ENCODE measurements at places on chromosomes 2 and 18.
A peak's percentile ranks its signal among the peaks of the same experiment; 100 is the strongest.

- no peak for DNase-seq
Observed at GRCh38 chr2:143398781-143399180, 269.6 kb downstream of the ARHGAP15 start.

DNA sequence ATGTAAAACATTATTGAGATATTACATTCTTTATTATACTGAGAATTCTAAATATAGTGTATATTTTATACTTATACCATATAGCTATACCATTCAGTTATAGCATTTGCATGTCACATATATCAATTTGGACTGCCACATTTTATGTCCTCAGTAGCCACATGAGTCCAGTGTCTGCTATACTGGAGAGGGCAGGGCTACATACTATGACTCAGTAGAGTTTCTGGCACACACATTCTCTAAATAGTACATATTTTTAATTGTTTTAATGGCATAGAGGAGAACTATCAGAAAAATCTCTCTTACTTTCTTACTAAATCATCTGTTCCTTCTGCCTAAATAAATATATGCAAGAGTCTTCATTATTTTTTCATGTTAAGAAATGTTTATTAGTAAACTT is 55.4 kb upstream of the COL5A2 start:
- DNase-seq, result no peak

- no peak for DNase-seq
Observed at GRCh38 chr2:212299333-212299732, 239.3 kb downstream of the ERBB4 start.

DNA sequence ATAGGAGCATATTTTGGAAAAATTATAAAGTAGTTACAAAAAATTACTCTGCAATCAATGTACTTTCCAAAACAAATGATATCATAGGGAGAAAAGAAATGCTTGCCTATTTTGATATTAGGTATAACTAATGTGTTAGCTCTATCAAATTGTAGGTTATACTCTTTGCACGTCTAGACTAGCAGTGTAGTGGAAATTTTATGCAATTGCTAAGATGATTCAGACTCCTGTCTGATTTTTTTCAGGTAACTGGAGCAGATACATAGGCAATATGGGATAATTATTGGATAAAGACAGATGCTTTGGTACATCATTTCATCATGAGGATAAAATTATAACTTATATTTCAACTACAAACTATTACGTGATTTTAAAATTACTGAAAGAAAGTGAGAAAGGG is 918.3 kb downstream of the EPHA4 start:
- no peak for DNase-seq

GRCh38 chr18:76839086-76839794 is 16.9 kb downstream of the ZNF236 start:
- DNase-seq, result no peak

DNA sequence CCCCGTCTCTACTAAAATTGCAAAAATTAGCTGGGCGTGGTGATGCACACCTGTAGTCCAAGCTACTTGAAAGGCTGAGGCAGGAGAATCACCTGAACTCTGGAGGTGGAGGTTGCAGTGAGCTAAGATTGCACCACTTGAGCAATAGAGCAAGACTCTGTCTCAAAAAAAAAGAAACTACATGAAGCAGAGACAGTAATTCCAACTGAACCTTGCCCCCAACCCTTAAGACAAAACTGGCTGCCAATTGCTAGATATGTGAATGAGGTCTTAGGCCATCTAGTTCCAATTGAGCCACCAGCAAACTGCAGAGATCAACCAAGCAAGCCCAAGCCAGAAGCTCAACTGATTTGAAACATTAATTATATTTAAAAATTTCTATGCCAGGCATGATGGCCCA is 25.9 kb downstream of the HAUS1 start:
- DNase-seq, result no peak

GRCh38 chr2:85996591-85996990 is 107.8 kb upstream of the ST3GAL5 start:
- no peak for DNase-seq

GRCh38 chr18:3148930-3149535 is 70.7 kb downstream of the MYOM1 start:
- no peak for DNase-seq

- DNase-seq, result no peak
Observed at GRCh38 chr18:9157806-9158205, 21.2 kb downstream of the ANKRD12 start.

DNA sequence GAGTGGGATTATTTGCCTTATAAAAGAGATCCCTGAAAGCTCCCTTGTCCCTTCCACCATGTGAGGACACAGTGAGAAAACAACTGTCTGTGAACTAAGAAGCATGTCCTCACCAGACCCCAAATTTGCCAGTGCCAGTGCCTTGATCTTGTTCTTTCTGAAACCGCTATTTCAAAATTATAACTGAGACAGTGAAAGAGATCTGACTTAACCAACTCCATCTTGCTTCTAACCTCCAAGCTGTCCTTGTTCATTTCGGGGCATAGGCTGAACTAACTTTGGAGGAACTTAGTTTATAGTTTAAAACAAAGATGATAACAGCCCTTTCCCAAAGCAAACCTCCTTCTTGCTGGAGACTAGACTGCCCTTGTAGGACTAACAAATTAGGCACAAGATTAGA is 563.9 kb downstream of the ADCYAP1 start:
- DNase-seq, result no peak

- DNase-seq, result no peak
Observed at GRCh38 chr2:208350610-208351009, 56.0 kb upstream of the PTH2R start.

DNA sequence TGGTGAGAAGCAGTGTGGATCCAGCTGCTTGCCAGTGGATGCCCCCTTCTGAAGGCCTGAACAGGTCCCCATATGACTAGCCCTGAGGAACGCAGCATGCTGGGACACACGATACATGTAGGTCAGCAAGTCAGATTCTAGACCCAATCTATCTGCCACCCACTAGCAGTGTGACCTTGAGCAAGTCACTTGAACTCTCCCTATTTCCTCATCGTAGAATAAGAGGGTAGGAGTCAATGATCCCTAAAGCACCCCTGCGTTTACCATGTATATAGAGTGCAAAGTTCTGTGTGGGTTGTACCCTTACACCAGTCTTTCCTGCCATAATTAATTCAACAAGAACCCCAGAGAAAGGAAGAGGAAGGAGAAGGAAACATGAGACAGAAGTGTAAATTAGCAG is 123.7 kb downstream of the GALNT14 start:
- no peak for DNase-seq

DNA sequence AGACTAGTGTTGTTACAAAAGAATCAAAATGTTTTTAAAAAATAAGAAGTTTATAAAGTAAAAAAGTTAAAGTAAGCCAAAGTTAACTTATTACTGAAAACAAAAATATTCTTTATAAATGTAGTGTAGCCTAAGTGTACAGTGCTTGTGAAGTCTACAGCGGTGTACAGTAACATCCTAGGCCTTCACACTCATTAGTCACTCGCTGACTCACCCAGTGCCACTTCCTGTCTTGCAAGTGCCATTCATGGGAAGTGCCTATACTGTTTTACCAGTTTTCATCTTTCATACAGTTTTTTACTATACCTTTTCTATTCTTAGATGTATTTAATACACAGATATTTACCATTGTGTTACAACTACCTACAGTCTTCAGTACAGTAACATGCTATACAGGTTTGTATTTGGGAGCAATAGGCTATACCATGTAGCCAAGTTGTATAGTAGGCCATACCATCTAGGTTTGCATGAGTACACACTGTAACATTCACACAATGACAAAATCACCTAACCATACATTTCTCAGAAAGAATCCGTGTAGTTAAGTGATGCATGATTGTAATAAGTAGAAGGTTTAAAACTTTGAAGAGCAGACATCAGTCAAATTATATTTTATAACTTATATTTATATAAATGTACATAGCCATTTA is 13.4 kb downstream of the SERPINB7 start:
- no peak for DNase-seq

- no peak for DNase-seq
Observed at GRCh38 chr2:56531668-56532420, 348.1 kb downstream of the CCDC85A start.

- no peak for DNase-seq
Observed at GRCh38 chr2:41033127-41033526, 581.2 kb upstream of the SLC8A1 start.

GRCh38 chr18:60925892-60926291 is 407.3 kb upstream of the CDH20 start:
- no peak for DNase-seq

DNA sequence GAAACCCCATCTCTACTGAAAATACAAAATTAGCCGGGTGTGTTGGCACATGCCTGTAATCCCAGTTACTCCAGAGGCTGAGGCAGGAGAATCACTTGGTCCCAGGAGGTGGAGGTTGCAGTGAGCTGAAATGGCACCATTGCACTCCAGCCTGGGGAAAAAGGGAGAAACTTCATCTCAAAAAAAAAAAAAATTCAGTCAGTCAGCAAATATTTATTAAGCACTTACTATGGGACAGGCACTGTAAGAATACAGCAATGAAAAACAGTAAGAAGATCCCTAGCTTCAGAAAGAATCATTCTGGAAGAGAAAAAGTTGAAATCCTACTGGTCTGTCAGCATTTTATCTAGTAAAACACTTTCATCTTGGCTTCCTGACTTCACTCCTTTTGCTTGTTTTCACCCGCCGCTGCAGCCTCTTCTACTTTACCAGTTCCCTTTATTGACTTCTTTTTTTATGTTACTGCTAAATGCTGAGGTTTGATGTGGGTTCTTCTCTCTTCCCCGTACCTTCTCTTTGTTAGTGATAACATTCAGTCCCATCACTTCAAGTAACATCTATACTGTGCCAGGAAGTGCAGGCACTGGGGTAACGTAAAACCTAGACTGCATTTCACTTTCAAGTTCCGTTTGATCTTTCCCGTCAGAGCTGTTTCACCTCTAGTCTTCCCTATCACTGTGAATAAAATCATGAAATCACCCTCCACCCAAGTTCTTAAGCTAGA is 10.8 kb upstream of the TAF4B start:
- DNase-seq, result no peak

GRCh38 chr2:15638720-15639119 is 47.1 kb downstream of the DDX1 start:
- DNase-seq, result no peak

DNA sequence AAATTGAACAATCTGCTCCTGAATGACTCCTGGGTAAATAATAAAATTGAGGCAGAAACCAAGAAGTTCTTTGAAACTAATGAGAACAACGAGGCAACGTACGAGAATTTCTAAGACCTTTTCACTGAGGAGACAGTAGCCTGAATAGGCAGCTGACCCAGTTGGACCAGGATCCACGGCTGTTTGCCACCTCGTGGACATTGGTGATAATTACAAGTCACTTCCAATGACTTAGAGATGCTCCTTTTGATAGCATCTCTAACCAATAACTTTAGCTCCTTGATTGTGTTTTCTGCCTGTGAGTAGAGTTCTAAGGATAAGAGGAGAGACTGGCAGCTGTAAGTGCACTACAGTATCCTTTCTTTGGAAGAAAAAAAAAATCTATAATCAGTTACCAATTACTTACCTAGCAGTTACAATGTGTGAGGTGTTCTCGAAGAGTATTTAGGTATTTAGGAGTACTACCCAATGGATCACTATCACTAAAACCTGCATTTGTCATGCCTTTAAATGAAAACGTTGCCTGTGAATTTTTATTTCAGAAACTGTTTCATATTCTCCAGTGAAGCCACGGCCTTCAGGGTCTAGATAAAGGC is 31.3 kb upstream of the CNTNAP5 start:
- DNase-seq, result peak; percentile 1

- DNase-seq, result no peak
Observed at GRCh38 chr18:62572456-62572855, 49.6 kb downstream of the ZCCHC2 start.

Measured in substantia nigra (tissue), 51 donors.